T follicular helper cell (primary cell): ENCODE measurements at places on chromosomes 4 and X.

DNA sequence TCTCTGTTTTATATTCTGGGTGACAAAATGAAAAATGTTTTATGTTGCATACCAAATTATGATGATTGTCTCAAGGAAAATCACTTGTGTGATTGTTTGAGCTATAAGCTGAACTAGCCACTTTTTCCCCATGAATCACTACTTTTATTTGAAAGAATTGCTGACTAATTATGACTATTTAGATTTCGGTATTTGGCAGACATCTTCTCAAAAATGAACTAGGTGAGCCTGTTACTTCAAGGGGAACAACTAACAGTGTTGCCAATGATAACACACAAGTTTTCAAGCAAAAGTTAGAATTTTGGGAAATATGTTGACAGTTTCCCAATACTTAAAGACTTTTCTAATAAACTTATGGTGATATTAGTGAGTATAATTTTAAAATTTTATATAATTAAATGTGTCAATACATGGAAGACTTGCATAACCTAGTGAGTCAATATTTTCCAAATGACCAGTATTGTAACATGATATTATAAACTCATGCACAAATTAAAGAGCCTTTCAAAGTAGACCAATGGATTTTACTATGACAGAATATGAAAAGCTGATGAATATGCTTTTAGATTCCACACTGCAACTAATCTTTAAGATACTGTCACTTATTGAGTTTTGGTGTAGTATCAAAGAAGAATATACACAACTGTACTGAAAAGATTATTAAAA lies 187.7 kb upstream of the GATB start:
- no peak for DNase-seq

- no peak for DNase-seq
Measured at GRCh38 chrX:118745570-118745969, 18.2 kb downstream of the IL13RA1 start.

DNA sequence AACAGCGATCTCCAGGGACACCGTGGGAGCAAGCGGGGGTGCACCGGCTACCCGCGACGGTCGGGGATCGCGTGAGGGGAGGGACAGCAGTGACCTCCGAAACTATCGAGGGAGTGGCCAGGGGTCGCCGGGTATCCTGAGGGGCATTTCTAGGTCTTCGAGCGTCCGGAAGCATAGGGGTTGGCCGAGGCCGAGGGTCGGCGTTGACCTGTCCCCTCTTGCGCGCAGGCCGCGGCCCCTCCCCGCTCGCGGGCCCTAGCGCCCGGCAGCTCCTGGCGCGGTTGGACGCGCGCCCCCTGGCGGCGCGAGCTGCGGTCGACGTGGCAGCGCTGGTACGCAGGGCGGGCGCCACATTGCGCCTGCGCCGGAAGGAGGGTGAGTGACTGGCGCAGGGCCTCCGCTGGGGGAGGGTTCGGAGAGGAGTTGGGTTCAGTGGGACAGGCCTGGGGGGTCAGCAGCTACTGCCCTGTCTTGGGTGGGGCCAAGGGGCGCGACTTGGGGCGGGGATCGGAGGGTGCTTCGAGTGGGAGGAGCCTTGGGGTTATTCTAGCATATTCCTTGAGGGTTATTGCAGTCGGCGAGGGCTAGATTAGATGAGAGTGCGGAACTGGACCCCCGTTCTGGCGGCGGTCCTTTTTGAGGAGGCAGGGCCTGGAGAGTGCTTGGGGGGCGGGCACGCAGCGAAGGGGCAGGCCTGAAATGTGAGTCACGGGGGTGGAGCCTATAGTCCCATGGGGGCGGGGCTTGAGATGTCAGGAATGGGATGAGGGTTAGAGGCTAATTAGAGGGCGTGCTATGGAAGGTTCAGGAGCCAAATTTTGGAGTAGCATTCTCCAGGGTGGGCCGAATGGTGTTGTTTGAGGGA lies 1.2 kb downstream of the MAGIX start:
- DNase-seq: peak; percentile 71

- DNase-seq: no peak
Measured at GRCh38 chrX:39338583-39338982, 537.3 kb downstream of the MID1IP1 start.

- DNase-seq: no peak
Measured at GRCh38 chr4:169017971-169018370, 7.9 kb upstream of the CBR4 start.

GRCh38 chrX:110920991-110921390 lies 125.4 kb upstream of the CHRDL1 start:
- DNase-seq: no peak

DNA sequence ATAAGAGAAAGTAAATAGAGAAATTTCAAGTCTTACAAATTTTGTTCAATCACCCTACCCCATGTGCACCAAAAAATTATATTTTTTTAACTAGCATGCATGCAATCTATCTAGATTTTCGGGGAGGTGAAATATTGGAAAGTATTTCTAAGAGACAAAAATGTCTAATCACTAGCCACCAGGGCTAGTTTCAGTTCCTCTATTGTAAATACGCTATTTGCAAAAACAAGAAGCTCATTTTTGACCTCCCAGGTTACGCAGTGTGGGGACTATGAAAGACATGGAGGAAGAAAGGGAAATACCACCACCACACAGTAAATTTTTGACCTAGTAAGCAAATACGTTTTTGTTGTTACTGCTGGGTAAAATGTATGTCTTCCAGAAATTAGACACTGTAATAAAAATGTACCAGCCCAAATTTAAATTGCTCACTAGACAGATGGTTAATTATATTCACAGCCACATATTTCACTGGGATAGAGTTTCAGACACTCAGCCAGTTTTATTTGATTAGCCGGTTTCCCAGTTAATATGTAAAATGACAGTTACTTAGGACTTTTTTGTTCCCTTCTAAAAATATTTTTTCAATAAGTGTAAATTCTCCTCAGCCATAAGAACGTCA lies 2.2 kb downstream of the NEXMIF start:
- DNase-seq: no peak

DNA sequence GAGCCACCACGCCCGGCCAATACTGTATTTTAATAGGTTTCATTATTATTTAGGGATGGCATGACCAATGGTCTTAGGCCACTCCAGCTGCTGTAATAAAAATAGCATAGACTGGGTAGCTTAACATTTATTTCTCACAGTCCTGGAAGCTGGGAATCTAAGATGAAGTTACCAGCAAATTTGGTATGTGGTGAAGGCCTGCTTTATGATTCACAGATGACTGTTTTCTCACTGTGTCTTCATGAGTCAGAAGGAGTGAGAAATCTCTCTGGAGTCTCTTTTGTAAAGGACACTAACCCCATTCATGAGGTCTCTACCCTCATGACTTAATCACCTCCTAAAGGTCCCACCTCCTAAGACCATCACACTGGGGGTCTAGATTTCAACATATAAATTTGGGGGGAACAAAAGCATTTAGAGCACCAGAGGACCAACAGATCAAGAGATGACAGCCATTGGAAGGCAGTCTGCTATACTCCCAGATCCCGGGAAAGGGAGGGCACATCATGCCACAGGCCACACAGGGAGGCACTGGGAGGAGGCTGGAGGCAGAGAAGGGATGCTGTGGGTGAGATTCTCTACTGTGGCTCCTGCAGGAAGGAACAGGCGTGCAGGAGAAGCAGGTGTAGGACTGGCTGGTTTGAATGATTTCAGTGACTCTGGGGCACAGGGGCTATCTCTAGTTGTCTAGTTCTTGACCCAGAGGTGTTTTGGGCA lies 335.8 kb upstream of the SFRP2 start:
- DNase-seq: no peak

- DNase-seq: no peak
Measured at GRCh38 chrX:132171881-132172280, 44.1 kb upstream of the FRMD7 start.

DNA sequence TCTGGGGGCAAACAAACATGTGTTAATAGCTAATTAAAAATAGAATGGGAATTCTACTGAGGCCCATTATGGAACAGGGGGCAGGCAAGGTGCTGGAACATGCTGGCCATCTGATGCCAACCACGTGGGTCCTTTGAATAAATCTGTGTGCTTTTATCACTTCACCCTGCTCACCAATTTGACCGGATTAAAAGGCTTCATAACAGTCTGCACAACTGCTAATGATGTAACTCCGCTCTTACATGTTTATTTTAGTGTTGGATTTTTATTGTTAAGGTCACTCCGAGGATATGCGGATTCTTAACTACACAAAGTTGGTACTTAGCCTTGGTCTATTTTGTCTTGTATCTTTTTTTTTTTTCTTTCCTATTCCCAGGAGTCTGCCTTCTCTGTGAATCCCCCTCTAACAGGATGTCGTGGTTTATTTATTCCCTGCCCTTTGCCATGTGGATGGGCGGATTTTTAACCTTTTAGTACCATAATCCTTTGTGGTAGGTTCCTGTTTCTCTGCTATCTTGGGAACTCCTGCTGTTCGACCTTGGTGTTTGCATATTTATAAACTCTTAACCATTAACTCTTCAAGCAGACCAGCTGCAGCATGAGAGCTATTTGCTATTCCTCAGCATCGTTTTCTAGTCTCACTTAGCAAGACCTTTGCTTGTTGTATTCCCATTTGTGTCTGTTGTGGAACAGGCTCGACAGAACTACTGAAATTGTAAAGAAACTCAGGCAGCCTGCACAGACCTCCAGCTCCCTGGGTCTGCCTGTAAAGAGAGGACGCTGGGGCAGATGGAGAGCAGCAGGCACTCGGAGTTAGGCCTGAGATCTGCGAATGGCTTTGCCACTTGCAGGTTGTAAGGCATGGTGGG lies 38.0 kb downstream of the TRIM2 start:
- no peak for DNase-seq

DNA sequence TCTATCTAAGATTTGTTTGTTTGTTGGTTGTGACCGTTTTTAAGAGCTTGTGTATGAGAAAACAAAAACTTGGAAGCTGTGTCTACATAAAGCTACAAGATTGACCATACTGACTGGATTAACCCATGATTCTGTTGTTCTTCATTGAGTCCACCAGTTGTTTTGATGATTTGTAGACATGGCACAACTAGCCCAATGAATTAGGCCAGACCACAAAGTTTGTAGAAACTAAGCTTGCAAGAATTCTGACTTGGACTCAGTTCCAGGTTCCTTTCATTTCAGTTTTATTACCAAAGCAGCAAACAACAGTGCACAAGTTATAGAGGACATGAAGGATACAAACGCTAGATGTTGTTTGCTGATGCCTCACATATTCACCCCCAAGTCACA lies 119.3 kb downstream of the RASGEF1B start:
- no peak for DNase-seq

DNA sequence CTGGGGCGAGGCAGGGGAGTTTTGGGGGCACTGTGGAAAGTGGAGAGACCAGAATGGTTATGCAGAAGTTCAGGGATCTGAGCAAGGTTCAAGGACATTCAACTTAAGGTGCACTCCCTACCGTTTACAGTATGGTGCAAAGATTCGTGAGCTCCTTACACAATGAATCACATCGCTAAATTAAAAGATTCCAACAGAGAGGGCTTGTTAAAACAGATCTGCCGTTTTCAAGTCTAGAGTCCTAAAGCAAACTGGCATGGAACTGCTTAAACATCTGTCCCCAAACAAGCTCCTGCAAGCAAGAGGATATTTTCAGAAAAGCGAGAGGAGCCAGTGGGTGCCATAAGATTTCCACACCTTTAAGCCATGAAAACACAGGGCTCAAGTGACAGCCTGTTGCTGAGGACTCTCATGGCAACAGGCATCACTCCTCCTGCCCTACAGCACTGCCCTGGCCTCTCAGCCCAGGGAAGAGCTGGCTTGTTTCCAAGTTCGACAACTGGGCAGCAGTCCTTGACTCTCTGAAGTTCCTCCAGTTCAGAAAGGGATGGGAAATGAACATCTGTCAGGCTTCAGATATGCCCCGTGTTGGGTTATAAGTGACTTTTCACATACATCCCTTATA lies 10.0 kb downstream of the FAM184B start:
- DNase-seq: no peak

- DNase-seq: no peak
Measured at GRCh38 chr4:24794916-24795665, at the start of gene SOD3. Gene SOD3, plus strand, starts transcription at chr4:24795573. Its CDS starts 3,949 bp downstream, at chr4:24799522.
